ENCODE measurements at places on chromosomes 2 and 18.

- no peak for DNase-seq
Observed at GRCh38 chr2:152012697-152013096, 86.1 kb downstream of the CACNB4 start.

DNA sequence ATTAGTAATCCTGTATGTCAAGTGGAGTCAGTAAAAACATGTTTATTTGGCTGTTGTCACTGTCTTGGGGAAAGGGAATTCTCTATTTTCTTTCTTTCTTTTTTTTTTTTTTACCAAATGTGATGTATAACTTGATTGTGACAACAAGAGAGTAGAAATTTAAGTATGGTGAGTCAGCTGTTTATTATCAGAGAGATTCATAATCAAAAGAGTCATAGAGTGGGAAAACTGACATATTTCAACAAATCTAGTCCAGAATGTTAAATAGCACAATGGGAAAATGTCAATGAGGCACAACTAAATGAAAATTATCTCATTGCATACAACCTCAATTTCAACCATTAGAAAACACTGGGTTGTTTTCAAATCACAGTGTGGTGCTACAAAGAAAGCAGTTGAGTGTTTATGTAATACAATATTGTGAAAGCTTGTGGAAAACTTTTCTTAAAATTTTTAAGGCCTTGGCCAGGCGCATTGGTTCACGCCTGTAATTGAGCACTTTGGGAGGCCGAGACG is 111.9 kb upstream of the DTNA start:
- no peak for DNase-seq

GRCh38 chr2:118114863-118115262 is 26.6 kb downstream of the INSIG2 start:
- DNase-seq = no peak

- DNase-seq = no peak
Observed at GRCh38 chr18:78303519-78304191, 676.0 kb upstream of the SALL3 start.

DNA sequence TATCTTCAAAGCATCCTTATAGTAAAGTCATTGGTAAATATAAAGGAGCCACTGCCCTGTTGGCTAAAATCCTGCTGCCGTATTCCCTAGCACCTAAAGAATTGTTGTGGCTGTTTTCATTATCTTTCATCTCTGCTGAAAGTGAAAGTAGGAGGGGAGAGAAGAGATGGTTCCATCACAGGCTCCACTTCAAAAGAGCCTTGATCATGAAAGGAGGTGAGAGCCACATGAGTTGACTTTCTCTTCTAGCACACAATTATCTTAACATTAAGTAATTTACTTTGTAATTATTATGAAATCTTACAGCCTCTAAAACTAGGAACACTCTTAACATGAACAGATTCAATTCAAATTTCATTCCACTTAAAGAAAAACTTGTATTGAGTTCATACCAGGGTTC is 1050.9 kb upstream of the LRRTM1 start:
- no peak for DNase-seq

GRCh38 chr2:9003366-9003615 is 193 bp downstream of the MBOAT2 start:
- DNase-seq = no peak

GRCh38 chr2:102083393-102083703 is 59.2 kb upstream of the IL1R1 start:
- no peak for DNase-seq

DNA sequence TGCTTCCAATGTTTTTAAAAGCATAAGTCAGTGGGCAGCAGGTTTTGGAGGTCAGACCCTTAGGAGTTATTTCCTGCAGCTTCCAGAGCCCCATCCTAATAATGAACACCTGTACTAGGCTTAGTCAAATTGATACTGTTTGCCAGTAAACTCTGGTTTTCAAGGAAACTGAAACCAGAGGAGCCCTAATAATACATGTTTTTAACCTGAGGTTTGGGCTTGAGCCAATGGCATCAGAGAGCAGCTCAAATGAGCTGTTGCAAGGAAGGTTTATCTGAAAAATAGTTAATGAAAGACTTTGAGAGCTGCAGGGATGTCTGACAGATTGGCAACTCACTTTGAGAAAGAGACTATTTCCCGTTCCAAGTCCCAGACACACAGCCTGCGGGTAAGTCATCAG is 54.6 kb downstream of the DCC start:
- DNase-seq = no peak

GRCh38 chr2:31020713-31021112 is 117.5 kb downstream of the GALNT14 start:
- no peak for DNase-seq
